Cardiac muscle cell (in vitro differentiated cells and primary cell): ENCODE measurements at places on chromosomes 5 and 9. TPM values are rescaled to one million over a fixed set of nuclear protein-coding genes. Genes with fewer than 3 reads are reported as not detected.
A peak's percentile ranks its signal among the peaks of the same experiment; 100 is the strongest.

The FOXD4L5 gene
- total RNA-seq = 0.27 TPM in 1 of 2 replicates, not detected in the other

DNA sequence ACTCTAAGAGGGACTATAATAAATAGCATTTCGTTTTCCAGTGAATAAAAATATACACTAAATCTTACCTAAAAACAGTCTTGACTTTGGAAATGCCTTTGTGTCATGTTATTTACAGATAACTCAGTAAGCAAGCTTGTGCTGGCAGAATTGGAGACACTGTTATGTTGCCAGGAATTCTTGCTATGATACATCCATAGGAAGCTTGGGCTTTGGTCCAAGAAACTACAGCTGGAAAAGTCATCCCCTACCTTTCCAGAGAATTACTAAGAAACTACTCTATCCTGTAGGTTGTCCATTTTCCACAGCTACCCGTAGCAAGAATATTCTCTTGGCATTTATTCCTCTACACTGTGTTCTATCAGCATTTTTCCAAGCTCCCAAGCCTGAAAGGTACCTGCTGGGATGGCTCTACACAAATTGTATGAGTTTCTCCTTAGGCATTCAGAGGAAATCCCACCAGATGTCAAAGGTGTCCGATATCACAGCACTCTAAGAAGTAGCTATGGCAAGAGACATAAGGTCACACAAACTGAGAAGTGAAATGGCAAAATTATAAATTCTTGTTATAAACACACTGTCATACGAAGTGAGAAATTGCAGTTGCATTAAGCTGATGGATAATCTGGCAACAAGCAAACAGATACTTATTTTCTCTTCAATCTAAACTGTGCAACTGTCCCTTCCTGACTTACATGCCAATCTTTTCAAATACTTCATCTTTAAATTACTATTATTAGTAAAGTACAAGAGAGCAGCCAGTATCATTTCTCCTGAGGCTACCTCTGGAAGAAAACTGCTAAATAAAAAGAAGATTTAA is 68.5 kb downstream of the MCTP1 start:
- DNase-seq = no peak

DNA sequence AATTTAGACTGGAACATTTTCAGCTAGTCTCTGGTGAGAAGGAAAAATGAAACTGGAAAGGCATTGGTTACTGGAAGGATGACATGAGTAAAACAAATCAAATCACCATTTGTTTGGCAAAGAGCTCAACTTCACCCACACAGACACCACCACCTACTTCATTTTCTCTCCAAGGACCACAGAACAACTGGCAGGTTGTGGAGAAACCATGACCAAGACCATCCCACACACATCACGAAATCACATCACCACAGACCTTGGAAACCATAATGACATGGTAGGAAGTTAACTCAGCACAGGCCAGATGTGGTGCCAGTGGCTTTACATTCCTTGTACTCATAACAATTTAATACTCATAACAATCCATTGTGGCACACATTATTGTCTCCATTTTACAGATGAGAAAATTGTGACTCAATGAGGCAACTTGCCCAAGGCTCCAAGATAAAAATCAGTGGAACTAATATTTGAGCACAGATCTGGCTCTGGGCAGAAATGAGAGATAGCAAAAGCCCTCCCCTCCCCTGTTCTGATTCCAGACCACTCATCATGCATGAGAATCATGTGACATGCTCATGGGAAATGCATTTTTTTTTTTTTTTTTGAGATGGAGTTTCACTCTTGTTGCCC is 7.5 kb downstream of the OR1K1 start:
- no peak for DNase-seq

- peak; percentile 74 for DNase-seq
Observed at GRCh38 chr5:139669662-139670368, 21.7 kb downstream of the CXXC5 start.

GRCh38 chr5:160367261-160367660 is 3.2 kb downstream of the C1QTNF2 start:
- DNase-seq = no peak

- DNase-seq = peak; percentile 42
Observed at GRCh38 chr5:141747152-141748141, 65.4 kb upstream of the ARAP3 start.

DNA sequence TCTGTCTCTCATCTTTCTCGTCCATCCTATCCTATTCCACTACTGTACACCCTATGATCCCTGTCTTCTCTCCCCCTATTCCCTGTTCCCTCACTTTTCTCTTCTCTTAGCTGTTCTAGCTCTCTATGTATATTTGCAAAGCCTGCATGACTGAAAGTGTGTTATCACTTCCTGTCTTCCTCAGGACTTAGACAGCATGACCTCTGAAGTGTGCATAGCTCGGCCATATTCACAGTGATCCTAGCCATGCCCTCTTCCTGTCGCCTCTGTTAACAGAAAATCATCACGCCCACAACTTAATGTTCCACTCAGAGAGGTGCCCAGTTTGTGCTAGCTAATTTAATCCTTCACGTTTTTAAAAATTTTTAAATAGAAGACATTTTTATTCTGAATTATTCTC is 35.8 kb upstream of the CDH6 start:
- peak; percentile 6 for DNase-seq

The GDF9 gene
- 0.14 and 0.45 TPM in 2 replicates for total RNA-seq

The MTREX gene
- total RNA-seq = 43.9 and 65.2 TPM in 2 replicates

- no peak for DNase-seq
Observed at GRCh38 chr9:110007477-110008270, 200.3 kb downstream of the C9orf152 start.

- no peak for DNase-seq
Observed at GRCh38 chr5:142941245-142941644, 171.1 kb downstream of the ARHGAP26 start.

- DNase-seq = no peak
Observed at GRCh38 chr5:124252747-124253146, 493.7 kb downstream of the ZNF608 start.
